ENCODE measurements at places on chromosomes 6 and 20.

DNA sequence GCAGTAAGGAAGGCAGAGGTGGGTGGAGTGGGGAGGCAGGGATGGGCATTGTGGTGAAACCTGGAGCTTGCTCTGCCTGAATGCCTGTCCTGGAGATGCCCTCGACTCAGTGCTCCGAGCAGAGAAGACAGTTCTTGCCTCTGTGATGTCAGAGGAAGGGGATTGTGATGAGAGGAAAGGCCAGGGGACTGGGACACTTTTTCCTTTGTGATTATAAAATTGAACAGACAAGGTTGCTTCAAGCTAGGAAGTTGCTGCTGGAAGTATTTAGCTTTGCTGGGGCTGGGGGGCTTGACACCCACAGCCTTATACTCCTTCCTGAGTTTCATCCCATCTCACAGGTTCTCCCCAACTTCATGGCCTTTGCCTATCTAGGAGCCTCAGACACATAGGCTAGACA lies at the start of gene SIRPD:
TSS of gene SIRPD (minus strand) at position 101 of the 400 bp plus-strand sequence. CDS start at position 49, 52 bp downstream.
- no peak for DNase-seq

DNA sequence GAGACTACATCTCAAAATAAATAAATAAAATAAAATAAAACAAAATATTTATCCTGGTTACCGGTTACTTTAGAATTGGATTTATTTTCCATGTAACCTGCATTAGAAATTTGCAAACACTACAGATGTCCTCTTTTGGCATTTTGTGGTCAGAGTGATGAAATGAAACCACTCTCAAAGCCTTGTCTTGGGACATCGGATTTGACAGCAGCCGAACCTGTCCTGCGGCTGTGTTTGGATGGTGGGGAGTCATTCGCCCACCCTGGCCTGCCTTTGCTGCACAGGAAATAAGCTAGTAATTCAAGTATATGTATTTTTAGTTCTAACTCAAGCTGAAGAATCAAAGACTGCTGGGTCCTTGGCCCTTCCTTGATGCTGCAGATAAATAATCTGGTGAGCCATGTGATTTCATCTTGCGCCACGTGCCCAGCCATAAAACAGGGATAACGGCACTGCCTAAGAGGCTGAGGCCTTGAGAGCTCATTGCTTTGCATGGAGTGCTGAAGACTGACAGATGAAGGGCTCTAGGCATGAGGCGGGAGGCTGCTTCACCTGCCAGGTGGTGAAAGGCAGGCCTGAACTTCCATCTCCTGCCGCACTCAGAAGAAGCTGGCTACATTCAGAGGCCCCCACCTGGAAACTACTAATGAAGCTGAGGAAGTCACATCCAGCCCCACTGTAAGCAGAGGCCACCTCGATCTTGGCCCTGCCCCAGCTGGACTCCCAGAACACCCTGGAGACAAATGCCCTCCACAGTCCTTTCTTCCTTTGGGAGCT lies 76.9 kb downstream of the NOL4L start:
- no peak for DNase-seq

DNA sequence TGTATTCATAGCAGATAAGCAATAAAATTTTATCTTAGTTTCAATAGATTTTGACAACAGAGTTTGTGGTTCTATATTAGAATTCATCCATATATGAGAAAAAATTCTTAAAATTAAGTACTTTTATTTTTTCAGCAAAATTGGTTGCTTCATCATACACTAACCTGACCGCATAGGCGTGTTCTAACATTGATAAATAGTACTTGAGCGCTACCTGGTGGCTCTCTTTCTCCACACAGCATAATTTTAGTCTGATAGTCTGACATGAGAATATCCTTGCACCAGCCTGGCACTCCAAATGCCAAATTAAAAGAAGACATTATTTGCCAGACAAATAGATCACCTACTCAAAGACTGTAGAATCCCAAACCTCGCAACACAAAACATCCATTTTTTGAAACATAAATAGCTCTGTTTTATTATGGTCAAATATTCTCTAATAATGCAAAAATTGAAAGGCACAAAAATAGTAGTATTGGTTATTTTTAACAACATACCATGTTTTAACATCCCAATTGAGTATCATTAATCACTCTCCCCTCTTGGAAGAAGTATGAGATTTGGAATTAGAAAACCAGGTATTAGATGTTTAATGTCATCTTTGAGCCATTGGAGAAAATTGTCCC lies 33.0 kb upstream of the FILIP1 start:
- peak; percentile 89 for DNase-seq

GRCh38 chr6:42264852-42265390 lies 47.3 kb upstream of the MRPS10 start:
- no peak for DNase-seq

GRCh38 chr20:40427026-40427425 lies 262.0 kb downstream of the MAFB start:
- DNase-seq, result no peak

- peak; percentile 66 for DNase-seq
Observed at GRCh38 chr20:25553819-25554296, 31.5 kb downstream of the NINL start.

DNA sequence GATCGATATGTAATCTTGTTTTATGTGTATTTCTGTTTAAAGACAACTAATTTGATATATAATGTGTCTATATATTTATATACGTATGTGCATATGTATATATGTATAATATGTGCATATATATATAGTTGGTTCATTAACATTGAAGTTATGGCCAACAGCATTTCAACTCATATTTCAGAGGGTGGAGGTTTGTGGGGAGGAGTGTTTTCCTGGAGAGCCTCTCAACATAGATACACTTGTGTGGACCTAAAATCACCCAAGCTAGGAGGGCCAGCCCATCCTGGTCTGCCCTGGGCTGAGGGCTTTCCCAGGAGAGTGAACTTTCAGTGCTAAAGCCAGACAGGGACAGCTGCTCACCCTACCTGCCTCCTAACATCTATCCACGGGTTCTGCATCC lies 68.8 kb downstream of the TMEM242 start:
- DNase-seq, result no peak

DNA sequence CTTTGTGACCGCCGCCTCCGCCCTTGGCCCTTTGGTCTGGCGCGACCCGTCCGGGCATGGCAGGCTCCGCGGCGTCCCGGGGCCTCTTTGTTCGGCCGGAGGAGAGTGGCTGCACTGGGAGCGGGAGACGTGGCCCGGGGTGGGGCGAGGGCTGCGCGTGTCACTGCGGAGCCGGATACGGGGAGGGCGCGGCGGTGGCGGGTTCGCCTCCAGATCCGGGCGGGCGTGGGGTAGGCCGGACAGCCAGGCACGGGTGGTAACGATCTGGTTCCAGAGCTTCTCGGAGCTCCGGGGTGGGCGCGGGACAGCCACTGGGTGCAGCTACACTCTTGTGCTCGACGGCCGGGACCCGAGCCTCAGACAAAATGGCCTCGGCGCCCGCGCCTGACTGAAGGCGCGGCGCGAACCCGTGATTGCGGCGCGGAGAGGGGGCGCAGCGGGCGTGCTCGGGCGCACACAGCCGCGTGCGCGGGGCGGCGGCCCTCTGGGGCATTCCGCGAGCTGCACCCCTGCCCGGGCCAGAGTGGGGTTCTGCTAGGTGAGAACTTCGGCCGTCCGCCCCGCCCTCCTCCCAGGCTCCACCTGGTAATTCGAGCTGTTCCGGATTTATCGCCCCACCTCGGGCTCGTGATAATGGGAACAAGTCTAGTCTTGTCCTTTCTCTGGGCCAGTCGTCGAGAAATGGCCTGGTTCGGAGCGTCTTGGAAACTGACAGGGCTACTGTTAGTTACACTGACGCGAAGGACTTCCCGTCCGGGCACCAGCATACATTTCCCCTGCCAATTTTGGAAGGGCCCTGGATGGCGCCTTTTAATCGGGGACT lies 1.0 kb downstream of the LOC128125822 start:
- peak; percentile 78 for DNase-seq

GRCh38 chr6:31401403-31401802 lies 2.0 kb upstream of the MICA start:
- DNase-seq, result peak; percentile 87

GRCh38 chr6:7703148-7703680 lies 22.7 kb upstream of the BMP6 start:
- no peak for DNase-seq

DNA sequence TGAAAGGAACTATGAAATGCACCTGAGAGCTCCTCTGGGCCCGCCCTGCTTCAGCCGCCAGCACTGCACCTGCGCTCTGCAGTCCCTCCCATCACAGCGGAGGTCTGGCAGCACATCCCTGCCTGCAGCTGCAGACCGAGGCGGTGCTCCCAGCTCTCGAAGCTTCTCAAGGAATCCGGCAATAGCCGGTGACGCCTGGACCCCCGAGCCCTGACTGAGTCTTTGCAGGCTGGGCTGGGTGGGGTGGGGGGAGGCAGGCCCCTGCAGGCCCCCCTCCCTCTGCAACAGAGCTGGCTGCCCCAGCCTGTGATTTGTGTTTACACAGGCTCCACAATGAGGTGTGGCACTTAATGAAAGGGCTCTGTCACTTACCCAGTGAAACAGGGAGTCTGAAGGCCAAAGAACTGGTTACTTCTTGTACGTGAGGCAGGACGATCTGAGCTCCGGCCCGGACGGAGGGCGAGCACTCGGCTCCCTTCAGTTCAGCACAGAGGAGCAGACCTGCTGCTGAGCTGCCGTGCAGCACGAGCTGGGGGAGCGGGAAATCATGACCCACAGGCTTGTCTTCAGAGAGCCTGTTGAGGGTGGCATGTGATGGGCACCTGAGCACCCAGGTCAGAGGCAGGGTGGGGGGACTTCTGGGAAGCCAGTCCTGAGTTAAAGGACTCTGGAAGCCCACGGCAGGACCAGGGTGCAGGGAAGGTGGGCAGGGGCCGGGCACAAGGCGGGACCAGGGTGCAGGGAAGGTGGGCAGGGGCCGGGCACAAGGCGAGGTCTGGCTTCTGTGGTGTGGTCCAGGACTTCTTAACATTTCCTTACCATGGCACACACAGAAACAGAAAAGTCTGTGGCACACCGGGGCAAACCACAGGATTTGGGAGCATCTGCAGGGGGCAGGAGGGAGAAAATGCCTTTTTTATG lies 192.3 kb upstream of the THBS2 start:
- no peak for DNase-seq

DNA sequence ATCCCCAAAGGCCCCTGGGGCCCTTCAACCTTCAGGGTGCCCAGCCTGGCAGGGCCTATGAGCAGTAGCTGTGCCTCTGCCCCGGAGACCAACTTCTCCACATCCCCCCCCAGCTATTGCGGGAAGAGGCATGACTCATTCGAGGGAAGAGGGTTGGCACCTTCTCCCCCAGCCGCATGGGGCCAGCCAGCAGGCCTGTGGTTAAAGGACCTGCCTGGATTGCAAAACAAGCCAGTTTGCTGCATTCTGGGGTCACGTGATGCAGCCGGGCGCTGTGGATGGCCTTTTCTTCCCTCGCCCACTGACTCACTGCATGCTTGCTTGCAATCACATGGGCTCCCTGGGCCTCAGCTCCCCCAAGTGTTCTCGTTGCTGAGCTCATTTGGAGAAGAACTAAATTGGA lies 182.5 kb downstream of the MAFB start:
- DNase-seq, result peak; percentile 97

- DNase-seq, result no peak
Observed at GRCh38 chr6:69763763-69764162, 33.0 kb downstream of the LMBRD1 start.

- no peak for DNase-seq
Observed at GRCh38 chr6:11740875-11741274, 37.7 kb downstream of the ADTRP start.

DNA sequence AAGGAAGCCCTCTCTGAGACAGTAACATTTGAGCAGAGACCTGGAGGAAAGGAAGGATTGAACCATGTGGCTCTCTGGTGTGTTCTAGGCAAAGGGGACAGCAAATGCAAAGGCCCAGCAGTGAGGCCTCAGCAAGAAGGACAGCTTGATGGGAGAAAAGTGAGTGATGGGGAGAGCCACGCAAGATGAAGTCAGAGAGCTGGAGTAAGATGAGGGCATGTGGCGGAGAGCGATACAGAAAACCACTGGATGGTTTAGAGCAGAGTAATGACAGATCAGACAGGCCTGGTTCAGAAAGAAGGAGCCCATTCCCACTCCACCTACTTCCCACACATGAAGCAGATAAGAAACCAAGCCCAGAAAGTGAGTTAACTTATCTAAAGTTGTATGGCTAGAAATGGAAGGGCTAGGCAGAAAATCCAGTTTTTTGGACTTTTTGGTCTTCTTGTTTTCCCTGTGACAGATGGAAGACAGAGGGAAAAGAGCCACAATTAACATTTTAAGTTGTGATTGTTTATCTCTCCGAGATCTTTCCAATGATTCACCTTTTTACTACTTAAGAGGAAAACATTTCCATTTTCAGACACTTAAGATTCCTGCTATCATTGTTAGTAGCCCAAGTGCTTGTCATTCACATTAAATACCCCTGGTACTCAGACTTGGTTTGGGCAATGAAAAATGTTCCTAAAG lies 723 bp upstream of the SNPH start:
- no peak for DNase-seq

- no peak for DNase-seq
Observed at GRCh38 chr6:39646751-39647420, 78.3 kb downstream of the KIF6 start.

- no peak for DNase-seq
Observed at GRCh38 chr6:108751851-108752732, 96.1 kb upstream of the ARMC2 start.

DNA sequence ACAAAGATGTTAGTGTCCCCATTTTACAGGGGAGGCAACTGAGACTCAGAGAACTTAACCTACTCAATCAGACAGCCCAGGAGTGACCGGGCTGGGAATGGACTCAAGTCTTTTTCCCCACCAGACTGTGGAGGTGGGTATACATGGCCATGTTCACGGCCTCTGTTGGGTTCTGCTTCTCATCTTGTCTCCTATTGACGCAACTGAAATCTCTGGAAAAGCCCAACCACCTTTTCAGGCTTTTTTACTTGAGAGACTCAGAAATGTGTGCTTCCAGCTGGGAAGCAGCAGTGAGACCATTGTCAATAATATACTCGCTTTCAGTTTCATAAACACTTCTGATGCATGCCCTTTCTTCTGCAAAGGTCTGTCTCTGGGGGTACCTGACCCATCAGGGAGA lies 70.7 kb downstream of the SOBP start:
- DNase-seq, result peak; percentile 52

DNA sequence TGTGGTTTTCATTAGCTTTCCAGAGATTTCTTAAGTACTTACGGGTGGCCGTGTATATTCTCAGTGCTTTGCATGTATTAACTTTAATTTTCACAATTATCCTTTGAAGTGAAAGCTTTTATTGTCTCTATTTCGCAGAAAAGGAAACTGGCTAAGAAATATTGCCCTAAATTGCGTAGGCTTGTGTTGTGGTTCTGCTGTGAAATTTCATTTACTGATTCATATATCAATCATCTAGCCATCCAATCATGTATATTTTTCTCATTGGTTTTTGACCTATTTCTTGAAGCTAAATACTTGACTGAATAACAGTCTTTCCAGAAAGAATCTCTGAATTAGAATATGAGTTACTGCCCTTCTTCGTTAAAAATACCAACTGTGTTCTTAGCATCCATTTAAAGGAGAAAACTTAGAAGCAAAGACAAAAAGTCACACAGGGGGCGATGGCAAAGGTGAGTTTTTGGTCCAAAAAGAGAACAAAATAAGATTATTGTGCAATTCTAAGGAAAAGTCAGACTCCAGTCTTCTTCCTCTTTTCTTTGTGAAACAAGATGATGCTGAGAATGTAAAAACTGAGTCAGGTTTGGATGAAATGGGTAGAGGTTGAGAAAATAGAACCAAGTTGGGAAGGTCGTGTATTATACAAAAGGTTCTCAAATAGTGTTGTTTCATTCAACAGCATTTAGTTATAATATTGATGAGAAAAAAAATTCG lies 1.4 kb downstream of the CYB5R4 start:
- no peak for DNase-seq

- no peak for DNase-seq
Observed at GRCh38 chr6:71446057-71446456, 157.4 kb downstream of the OGFRL1 start.

GRCh38 chr6:168343239-168344150 lies 23.9 kb upstream of the DACT2 start:
- DNase-seq, result no peak
